ENCODE measurements at places on chromosomes 11 and 22.

DNA sequence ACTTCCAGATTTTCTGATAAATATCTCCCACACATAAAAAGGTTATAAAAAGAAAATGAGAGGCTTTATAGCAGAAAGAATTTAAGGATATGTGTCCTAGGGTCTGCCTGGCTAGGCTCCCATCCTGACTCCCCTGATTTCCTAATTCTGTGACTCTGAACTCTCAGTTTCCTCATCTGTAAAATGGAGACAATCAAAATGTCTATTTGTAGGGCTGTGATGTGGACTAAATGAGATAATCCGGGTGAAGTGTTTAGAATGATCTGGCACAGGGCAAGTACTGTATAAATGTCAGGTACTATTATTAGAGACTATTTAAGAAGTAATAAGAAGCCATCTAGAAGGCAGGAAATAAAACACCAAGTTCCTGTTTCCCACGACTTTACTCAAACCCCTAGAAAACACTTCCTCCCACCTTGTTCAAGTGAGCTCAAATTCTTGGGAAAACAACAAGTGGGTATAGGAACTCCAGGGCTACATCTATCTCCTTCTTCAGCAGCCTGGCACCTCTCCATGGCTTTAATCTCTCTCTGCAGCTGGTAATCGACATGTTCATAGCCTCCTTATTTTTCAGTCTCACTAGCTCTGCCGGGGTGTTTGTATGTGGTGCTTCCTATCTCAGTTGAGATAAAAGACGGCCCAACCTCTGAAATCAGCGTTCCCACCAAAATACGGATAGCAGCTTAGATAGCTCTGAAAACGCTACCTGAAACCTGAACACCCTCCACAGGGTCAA lies 6.7 kb downstream of the ASCC2 start:
- DNase-seq, result no peak

- DNase-seq, result no peak
These were observed 8.5 kb downstream of the RAB30 start for GRCh38 chr11:83063073-83063754.

DNA sequence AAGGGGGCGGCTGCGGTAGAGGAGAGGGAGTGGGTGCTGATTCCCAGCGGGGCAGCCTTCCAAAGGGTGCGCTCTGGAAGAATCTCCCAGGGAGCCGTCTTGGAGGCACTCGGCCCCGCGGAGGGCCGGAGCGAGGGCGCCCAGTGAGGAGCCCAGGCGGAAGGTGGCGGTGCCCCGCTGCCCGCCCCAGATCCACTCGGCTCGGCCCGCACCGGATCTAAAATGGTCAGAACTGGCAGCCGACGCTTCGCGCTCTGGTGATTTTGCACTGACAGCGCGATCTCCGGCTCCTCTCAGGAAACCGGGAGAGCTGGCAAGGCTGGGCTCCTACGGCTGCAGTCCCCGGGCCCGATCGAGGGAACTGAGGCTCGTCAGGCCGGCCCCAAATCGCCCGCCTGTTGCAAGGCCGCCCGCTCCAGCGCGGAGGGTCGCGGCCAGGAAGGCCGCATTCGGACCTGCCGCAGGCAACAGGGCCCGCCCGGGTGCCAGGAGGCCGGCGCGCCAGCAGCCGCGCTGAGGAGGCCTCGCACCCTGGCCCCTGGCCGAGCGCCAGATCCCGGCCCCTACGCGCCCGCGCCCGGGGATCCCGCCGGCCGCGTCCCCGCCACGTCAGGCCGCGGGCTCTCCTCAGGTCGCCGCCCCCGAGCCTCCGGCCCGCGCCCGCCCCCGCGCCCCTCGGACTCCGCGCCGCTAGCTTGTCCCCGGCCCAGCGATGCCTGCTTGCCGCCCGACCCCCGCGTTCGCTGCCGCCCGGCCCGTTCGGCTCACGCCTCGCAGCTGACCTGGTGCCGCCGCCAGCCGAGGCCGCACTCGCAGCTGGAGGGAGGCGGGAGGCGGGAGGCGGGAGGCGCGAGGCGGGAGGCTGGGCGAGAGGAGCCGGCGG lies at the start of gene KLHL22:
Gene KLHL22, minus strand, starts transcription at position 818 of the 883 bp plus-strand sequence. CDS start 6,584 bp downstream, outside the sequence.
- DNase-seq, result peak; percentile 38

DNA sequence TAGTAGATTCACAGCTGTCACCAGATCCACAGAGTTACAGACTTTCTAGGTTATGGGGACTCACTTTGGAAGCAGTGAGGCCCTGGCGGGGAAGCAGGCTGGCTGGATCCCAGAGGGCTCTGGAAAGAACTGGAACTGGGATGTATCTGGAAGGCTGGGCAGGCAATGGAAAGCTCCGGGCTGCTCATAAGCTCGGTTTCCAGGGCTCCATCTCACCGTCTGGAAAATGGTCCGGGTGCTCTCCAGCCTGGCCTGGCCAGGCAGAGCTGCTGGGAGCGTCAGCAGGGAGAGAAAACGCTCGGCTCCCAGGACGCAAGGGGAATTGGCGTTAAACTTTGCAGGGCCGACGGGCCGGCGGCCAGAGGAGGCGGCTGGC lies 335 bp upstream of the SEZ6L start:
- DNase-seq, result no peak

DNA sequence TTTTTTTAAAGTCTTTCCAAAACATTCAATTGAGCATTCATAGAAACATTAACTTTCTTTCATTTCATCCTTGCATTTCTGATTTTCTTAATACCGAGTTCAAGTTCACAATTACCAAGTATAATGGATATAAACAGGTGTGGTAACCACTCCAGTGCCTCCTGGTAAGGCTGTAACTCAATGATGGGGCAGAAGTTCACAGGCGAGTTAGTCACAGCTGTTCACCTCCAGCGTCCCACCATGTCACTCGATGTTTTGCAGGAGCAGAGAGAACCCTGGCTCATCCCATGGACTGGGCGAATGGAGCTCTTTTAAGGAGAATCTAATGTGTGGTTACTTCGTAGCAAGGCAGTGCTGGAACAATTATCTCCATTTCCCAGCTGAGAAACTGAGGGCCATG lies 94.4 kb upstream of the ALX4 start:
- DNase-seq, result no peak

DNA sequence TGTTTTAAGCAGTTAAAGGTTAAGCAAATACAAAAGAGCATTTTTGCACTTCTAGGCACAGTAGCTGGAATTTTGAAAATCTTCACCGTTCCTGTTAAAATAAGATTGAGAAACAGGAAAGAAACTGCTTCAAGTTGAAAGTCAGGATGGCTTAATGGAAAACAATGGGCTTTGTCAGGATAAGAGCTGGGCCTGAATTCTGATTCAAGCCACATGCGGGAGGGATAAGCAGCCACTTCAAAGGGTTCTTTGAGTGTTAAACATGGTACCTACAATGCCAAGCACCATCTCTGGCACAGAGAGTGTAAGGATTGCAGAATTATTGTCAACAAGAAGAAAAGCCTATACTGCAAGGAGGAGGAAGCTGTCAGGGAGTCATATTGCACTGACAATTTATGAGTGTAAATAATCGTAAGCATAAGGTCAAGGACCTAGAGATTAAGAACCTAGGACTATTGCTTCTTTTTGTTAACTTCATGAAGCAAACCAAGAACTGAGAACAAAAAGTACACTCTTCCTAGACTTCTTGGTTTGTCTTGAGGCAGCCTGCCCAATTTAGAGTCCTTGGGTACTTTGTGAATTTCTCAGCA lies 32.5 kb downstream of the MPPED2 start:
- no peak for DNase-seq

GRCh38 chr22:27273853-27274252 lies 527.7 kb downstream of the MN1 start:
- DNase-seq, result no peak
